Activated naive CD8-positive, alpha-beta T cell treated with anti-CD3 and anti-CD28 coated beads, Interleukin-2, amount 10 ng/mL, durations not matched to agents 7 days and 5 days (primary cell): ENCODE measurements at places on chromosomes 2 and 18. TPM values are rescaled to one million over a fixed set of nuclear protein-coding genes. Genes with fewer than 3 reads are reported as not detected.

SPEG gene
- 18.1 TPM for total RNA-seq

MATN3 gene
- not detected for total RNA-seq

CHRNA1 gene
- total RNA-seq, result not detected

OR6B3 gene
- not detected for total RNA-seq
